ENCODE measurements at places on chromosomes 11 and 22. TPM values are rescaled to one million over a fixed set of nuclear protein-coding genes. Genes with fewer than 3 reads are reported as not detected.

ZNF215 gene
- not detected for polyA plus RNA-seq

CCDC34 gene
- polyA plus RNA-seq, result 7.6 TPM

VPS26B gene
- 23.6 TPM for polyA plus RNA-seq

TPH1 gene
- polyA plus RNA-seq, result 0.26 TPM

TUT1 gene
- 14.3 TPM for polyA plus RNA-seq

DNA sequence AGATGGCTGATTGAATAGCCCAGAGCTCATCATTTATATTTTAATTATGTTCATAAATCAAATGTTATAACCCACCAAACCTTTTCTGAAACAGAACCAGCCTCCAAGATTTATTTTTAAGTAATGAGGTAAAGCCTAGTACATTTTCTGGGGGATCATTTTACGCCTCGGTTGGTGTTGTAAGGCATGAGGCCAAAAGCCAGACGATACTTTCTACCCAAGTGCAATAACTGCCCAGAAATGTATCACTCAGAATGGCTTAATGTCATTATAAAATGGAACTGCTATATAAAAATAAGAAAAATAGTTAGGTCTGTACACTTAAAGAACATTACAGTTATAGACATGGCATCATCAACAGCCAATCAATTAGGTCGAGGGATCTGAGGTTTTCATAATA lies 283.3 kb downstream of the CADM1 start:
- no peak for DNase-seq

DNA sequence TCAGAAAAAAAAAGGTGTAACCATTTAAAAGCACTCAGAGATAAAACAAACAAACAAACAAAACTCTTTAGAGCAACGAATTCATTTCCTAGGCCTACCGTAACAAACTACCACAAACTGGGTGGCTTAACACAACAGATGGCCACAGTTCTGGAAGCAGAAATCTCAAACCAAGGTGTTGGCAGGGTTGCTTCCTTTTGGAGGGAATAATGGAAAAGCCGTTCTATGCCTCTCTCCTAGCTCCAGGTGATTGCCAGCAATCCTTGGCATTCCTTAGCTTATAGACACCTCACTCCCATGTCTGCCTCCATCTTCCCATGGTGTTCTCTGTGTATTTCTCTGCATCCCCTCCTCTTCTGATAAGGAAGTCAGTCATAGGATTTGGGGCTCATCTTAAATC lies 200.4 kb downstream of the RAB38 start:
- no peak for DNase-seq

- no peak for DNase-seq
These were observed 8.6 kb upstream of the ARAP1 start for GRCh38 chr11:72760539-72761405.

DNA sequence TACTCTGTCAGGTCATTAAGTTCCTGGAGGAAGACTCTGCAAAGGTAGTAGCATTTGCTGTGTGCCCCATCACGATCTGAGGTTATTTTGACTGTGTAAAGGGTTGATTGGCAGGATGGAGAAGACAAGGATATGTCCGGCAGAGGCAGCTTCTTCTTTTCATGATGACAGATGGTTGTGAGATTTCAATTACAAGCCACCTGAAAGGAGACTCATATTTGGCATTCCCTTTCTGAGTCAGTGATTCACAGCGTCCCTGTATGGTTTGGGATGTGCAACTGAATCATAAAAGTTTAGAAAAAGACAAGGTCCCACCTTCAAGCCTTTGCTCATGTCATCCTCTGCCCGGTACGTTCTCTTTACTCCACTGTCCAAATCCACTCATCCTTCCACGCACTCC lies 113.4 kb downstream of the MTNR1B start:
- DNase-seq, result no peak

- no peak for DNase-seq
These were observed 17.9 kb upstream of the TMPRSS6 start for GRCh38 chr22:37127350-37127878.

GRCh38 chr22:31247726-31248125 lies 35.6 kb downstream of the LIMK2 start:
- DNase-seq, result no peak

GRCh38 chr22:24400034-24400725 lies 27.2 kb upstream of the ADORA2A start:
- DNase-seq, result no peak

DNA sequence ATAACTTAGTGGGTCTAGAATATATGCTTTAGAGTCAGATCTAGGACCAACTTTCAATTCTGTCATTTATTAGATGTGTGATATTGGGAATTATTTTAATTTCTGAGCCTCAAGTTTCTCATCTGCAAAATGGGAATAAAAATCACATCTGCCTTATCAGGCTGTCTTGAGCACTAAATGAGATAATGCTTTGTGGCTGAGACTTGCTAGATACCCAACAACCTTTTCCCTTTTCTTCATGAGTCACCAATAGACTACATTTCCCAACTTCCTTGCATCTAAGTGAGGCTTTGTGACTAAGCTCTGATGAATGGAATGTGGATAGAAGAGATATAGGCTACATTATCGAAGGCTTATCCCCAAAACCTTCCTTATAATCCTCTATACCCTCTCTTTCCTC lies 220.7 kb upstream of the SESN3 start:
- no peak for DNase-seq

DNA sequence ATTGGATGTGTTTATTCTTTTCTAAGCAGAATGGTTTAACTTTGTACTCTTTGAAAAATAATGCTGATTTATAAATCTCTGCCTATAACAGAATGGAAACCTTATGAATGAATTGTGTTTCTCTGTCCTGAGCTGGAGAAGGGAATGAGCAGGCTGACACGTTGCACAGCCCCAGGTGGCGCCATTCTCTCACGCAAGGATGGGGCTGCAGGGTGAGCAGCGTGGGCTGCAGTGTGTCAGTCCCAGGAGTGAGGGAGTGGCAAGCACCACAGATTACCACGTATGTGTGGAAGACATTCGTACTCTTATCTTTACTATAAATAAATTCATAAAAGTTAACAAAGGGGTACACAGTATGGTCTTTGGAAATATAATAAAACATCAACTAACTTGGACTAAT lies 33.4 kb downstream of the FDX1 start:
- DNase-seq, result no peak
